CD8-positive, alpha-beta memory T cell (primary cell): ENCODE measurements at places on chromosomes 1 and 21. TPM values are rescaled to one million over a fixed set of nuclear protein-coding genes. Genes with fewer than 3 reads are reported as not detected.

DNA sequence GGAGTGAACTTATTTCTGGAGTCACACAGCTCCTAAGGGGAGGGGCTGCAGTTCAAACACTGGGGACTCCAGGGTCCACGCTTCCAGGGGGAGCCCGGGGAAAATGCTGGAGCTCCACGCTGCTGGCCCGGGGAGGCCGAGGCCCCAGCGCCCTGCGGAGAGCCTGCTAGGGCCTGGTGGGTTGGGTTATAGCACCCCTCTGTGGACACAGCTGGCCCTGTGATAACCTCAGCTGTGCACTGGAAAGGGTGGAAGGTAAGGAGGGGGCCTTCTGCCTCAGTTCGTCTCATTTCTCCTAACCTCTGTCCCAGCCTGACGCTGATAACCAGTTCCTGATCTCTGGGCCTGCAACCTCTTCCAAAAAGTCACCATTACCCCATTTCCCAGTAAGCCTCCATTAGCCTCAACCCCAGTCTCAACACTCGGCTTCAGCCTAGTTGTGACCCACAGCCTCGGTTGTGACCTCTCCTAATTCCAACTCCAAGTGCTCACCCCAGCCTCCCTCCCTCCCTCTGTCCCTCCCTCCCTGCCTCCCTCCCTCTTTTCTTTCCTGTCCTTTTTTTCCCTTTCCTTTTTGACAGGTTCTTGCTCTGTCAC lies 7.1 kb downstream of the NBL1 start:
- H3K27me3 ChIP-seq = no peaks in the 10 kb centered on the region
- no peak overlapping the region for H3K27ac ChIP-seq
- H3K36me3 ChIP-seq = no peaks in the 10 kb centered on the region
- H3K4me1 ChIP-seq = peaks cover 12% of the 10 kb centered on the region
- peak; percentile 62 for DNase-seq
- no peak overlapping the region for H3K4me3 ChIP-seq

GRCh38 chr1:211648336-211648735 lies 27.1 kb downstream of the NEK2 start:
- no peaks in the 10 kb centered on the region for H3K4me1 ChIP-seq
- H3K36me3 ChIP-seq = no peaks in the 10 kb centered on the region
- H3K4me3 ChIP-seq = no peak overlapping the region
- H3K27ac ChIP-seq = no peak overlapping the region
- no peaks in the 10 kb centered on the region for H3K27me3 ChIP-seq

DNA sequence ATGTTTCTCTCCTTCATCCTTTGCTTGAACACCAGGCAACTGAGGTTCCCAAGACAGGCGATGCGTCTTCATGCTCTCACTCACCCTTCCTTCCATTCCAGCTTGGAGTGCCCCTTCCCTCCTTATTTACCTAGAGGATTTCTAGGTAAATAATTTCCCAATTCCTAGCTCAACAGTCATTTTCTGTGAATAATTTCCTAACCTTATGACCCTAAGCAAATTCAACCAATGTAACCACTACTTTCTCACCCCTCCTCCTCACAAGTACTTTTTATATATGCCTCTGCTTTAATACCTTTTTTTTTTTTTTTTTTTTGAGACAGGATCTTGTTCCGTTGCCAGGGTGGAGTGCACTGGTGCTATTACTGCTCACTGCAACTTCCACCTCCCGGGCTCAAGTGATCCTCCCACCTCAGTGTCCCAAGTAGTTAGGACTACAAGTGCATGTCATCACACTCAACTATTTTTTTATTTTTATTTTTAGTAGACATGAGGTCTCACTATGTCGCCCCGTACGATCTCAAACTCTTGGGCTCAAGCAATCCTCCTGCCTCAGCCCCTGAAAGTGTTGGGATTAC lies 86.7 kb downstream of the USP24 start:
- H3K4me1 ChIP-seq = peaks cover 6% of the 10 kb centered on the region
- H3K27ac ChIP-seq = no peak overlapping the region
- H3K27me3 ChIP-seq = no peaks in the 10 kb centered on the region
- H3K4me3 ChIP-seq = no peak overlapping the region
- no peak for DNase-seq

DNA sequence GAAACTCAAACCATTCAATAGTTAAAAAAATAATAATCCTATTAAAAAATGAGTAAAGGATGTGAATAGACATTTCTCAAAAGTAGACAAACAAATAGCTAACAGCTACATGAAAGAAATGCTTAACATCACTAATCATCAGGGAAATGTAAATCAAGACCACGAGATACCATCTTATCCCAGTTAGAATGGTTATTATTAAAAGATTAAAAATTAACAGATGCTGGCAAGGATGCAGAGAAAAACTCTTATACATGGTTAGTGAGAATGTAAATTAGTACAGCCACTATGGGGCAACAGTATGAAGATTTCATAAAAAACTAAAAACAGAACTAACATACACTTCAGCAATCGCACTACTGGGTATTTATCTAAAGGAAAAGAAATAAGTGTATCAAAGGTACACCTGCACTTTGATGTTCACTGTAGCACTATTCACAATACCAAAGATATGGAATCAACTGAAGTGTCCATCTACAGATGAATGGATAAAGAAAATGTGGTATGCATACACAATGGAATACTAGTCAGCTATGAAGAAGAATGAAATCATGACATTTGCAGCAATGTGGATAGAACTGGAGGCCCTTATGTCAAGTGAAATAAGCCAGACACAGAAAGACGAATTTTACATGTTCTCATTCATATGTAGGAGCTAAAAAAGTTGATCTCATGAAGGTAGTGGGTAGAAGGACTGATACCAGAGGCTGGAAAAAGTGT lies 117.9 kb downstream of the ACBD6 start:
- no peak for DNase-seq
- no peaks in the 10 kb centered on the region for H3K36me3 ChIP-seq
- H3K4me3 ChIP-seq = no peak overlapping the region
- no peaks in the 10 kb centered on the region for H3K27me3 ChIP-seq
- H3K4me1 ChIP-seq = no peaks in the 10 kb centered on the region

DNA sequence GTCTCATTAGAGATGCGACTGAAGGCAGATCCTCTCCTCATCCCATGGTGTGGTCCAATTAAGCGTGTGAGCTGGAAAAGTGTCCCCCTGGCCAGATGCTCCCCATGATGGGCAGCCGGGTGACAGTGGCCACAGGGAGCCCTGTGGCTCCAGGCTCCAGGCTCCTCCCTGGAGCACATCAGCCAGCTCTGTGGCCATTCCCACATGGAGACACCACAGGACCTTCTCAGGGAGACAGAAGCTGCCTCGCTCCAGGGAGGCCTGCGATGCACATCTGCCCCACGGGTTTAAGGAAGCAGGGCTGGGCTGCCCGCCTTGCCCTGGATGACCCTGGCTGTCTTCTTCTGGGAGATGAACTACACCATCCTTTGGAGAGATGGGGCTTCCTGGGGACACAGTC lies 99.9 kb upstream of the TLR5 start:
- no peak for DNase-seq
- H3K4me1 ChIP-seq = peaks cover 16% of the 10 kb centered on the region
- H3K36me3 ChIP-seq = no peaks in the 10 kb centered on the region
- H3K4me3 ChIP-seq = no peak overlapping the region
- H3K27me3 ChIP-seq = no peaks in the 10 kb centered on the region
- no peak overlapping the region for H3K27ac ChIP-seq

- H3K4me3 ChIP-seq = no peak overlapping the region
- H3K36me3 ChIP-seq = no peaks in the 10 kb centered on the region
- no peaks in the 10 kb centered on the region for H3K27me3 ChIP-seq
Measured at GRCh38 chr1:3677484-3677883, 25.2 kb downstream of the TP73 start.

DNA sequence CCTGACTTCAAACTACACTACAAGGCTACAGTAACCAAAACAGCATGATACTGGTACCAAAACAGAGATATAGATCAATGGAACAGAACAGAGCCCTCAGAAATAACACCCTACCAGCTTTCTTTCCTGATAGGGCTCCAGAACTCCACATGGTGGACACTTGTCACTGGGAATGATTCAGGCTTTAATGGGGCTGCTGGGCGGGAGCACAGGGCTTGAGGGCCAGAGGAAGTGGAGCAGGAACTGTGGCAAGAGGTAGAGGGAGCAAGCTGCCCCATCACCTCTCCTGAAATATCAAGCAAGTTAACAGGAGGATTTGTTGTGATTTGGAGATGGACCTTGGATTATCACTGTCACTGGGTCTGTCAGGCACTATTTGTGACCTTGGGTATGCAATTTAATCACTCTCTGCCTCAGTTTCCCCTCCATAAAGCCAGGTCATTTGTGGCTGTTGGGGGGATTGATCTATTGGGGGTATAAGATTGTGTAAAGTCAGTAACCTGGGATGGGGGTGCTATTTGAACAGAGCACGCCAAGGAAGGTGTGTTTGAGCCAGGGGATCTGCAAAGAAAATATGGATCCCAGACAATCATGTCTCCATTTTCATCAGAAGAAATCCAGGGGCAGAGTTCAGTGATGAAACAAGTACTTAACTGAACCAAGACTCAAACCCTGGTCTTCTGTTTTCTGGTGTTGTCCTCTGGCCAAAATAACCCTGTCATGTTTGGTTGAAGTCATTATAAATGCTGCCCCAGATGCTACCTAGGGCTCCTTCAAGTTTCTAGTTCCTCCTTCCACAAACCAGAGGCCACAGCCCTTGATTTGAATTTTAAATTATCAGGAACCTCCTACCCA lies 25.2 kb downstream of the ETS2 start:
- H3K4me1 ChIP-seq = peaks cover 13% of the 10 kb centered on the region
- H3K27ac ChIP-seq = no peak overlapping the region
- H3K27me3 ChIP-seq = no peaks in the 10 kb centered on the region
- no peak for DNase-seq

DNA sequence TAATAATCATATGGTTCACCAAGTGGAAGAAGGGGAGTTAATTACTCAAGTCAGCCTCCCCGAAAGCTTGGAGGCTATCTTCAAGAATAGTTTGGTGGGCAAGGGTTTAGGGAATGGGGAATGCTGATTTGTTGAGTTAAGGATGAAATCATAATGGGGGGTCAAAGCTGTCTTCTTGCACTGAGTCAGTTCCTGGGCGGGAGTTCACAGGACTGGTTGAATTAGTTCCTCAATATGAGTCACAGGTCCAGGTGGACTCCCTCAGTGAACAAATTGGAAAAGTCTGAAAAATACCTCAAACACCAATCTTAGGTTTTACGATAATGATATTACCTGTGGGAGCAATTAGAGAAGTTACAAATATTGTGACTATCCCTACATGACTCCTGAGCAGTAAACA lies 115.2 kb upstream of the COA6 start:
- no peak overlapping the region for H3K27ac ChIP-seq
- H3K36me3 ChIP-seq = no peaks in the 10 kb centered on the region
- H3K27me3 ChIP-seq = no peaks in the 10 kb centered on the region
- DNase-seq = no peak

GRCh38 chr1:31000301-31000700 lies 65.2 kb downstream of the PUM1 start:
- no peaks in the 10 kb centered on the region for H3K27me3 ChIP-seq
- no peak for DNase-seq
- H3K27ac ChIP-seq = no peak overlapping the region
- H3K36me3 ChIP-seq = peaks cover 19% of the 10 kb centered on the region

- DNase-seq = no peak
- H3K36me3 ChIP-seq = no peaks in the 10 kb centered on the region
- no peaks in the 10 kb centered on the region for H3K27me3 ChIP-seq
- no peak overlapping the region for H3K4me3 ChIP-seq
- H3K27ac ChIP-seq = no peak overlapping the region
- no peaks in the 10 kb centered on the region for H3K4me1 ChIP-seq
Measured at GRCh38 chr1:22539510-22540118, 23.7 kb upstream of the EPHA8 start.

GRCh38 chr1:178374016-178374415 lies 122.7 kb downstream of the CLEC20A start:
- no peaks in the 10 kb centered on the region for H3K4me1 ChIP-seq
- H3K27me3 ChIP-seq = no peaks in the 10 kb centered on the region
- H3K36me3 ChIP-seq = no peaks in the 10 kb centered on the region

- no peaks in the 10 kb centered on the region for H3K4me1 ChIP-seq
- no peaks in the 10 kb centered on the region for H3K27me3 ChIP-seq
- H3K36me3 ChIP-seq = no peaks in the 10 kb centered on the region
- no peak overlapping the region for H3K4me3 ChIP-seq
- no peak overlapping the region for H3K27ac ChIP-seq
Measured at GRCh38 chr1:44326024-44326701, 28.9 kb downstream of the ERI3 start.

DNA sequence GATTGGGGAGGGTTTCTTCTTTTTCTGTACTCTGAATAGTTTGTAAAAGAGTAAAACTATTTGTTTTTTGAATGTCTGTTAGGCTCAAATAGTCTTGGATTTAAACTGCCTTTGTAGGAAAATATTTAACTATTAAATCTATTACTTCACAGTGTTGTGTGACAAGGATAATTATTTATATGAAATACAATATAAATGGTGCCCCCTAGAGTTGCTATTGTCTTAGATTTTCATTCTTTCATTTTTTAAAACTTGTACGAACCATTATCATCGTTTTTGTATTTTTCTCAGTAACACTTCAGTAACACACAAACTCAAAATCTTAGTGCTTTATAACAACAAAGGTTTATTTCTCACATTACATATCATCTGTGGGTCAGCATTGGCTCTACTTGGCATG lies 37.4 kb downstream of the C1orf185 start:
- no peaks in the 10 kb centered on the region for H3K4me1 ChIP-seq
- H3K4me3 ChIP-seq = no peak overlapping the region
- no peak for DNase-seq
- H3K27ac ChIP-seq = no peak overlapping the region
- no peaks in the 10 kb centered on the region for H3K36me3 ChIP-seq

DNA sequence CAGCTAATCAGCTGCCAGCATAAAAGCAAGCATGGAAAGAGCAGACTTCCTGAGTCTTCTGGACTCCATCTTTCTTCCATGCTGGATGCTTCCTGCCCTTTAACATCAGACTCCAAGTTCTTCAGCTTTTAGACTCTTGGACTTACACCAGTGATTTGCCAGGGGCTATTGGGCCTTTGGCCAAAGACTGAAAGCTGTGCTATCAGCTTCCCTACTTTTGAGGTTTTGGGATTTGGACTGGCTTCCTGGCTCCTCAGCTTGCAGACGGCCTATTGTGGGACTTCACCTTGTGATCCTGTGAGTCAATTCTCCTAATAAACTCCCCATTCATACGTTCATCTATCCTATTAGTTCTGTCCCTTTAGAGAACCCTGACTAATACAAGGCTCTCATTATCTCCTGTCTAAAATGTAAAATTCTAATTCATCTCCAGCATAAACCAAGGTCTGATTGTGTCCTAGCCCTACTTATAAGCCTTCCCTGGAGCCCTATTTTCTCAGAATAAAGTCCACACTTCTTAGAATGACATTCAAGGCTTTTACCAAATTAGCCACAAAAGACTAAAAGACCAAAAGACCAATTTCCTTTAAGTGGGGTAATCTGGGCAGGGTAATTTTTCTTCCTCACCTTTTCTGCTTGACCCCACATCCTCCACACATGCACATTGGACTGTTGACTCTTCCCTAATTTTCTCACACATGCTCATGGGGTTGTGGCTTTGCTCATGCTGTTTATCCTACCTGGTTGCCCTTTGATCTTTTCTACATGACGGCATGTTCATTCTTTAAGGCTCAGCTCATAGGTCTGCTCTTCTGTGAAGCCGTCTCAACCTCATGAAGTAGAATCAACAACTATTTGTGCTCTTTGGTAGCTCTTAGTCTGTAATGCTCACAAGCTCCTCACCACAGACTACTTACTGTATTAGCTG lies 18.1 kb upstream of the ENAH start:
- no peaks in the 10 kb centered on the region for H3K27me3 ChIP-seq
- H3K4me3 ChIP-seq = no peak overlapping the region
- DNase-seq = no peak
- H3K36me3 ChIP-seq = no peaks in the 10 kb centered on the region
- no peak overlapping the region for H3K27ac ChIP-seq
- H3K4me1 ChIP-seq = no peaks in the 10 kb centered on the region

GRCh38 chr1:43034778-43035177 lies 76.1 kb upstream of the SLC2A1 start:
- peak overlapping the region; percentile 3 for H3K4me3 ChIP-seq
- no peaks in the 10 kb centered on the region for H3K36me3 ChIP-seq

The TNFRSF1B gene
- total RNA-seq = 174 TPM

The OR2L13 gene
- total RNA-seq = not detected

The COG2 gene
- 45.0 TPM for total RNA-seq

The ERG gene
- not detected for total RNA-seq

The NUCKS1 gene
- 202 TPM for total RNA-seq
